ENCODE measurements at places on chromosomes 13 and 19.

GRCh38 chr13:20789665-20790064 is 15.9 kb upstream of the EEF1AKMT1 start:
- DNase-seq: no peak

DNA sequence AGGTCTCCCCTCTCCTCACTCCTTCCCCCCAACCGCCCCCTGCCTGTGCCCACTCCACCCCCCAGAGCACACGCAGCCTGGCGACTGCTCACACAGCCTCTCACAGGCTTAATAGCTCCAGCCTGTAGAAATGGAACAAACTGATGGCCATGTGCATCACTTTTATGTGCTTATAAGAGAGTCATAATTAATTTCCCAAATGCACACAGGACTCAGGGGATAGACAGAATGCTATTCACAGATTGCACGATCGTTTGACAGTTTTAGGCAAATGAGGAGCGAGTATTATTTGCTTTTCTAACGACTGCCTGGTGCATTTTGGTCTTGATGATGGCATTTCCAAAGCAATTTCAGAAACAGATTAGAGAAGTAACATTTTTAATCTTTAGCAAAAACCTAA is 97.7 kb upstream of the VSTM2B start:
- no peak for DNase-seq

DNA sequence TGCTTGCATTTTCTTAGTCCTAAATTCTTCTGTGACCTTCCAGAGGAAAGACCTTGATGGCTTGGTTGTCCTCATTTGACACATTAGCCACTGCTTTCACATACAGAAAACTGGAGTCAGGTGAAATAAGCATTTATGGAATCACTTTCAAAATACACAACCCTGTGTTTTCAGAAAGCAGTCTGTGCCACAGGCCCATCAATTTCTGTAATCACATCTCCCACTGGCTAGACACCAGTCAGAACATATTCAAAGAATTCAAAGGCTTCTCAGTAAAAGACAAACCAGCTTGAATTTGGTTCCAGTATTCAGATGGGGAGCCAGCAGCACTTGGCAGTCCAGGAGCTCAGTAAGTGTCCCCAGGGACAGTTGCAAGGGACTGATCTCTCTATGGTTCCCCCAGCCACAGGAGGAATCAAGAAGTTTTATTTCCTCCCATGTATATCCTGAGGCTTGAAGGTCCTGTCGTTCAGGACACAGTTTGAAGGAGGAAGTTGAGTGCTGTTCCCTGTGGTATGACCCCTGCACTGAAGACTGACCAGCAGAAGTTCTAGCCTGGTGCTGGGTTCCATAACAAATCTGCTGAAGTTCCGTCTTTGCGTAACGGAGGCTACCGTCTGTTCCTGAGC is 214.3 kb downstream of the FOXO1 start:
- DNase-seq: no peak

- no peak for DNase-seq
These were observed 5.3 kb downstream of the KANK3 start for GRCh38 chr19:8337728-8338127.

DNA sequence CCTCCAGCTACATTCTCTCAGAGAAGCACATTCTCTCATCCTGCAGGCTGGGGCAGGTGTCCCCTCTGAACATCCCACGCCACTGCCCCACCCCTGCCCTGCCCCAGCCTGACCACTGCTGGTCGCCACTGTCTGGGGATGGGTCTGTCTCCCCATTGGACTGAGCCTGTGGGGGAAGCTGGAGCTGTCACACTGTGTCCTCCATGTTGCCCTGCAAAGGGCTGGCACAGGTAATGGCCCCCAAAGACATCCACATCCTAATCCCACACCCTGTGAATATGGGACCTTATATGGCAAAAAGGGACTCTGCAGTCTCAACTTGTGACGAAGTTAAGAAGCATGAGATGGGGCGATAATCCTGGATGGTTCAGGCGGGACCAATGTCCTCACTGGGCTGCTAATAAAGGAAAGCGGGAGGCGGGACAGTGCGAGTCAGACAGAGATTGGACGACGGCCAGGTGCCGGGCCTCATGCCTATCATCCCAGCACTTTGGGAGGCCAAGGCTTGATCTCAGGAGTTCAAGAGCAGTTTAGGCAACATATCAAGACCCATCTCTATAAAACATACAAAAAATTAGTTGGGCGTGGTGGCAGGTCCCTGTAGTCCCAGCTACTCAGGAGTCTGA is 9.1 kb downstream of the AP2S1 start:
- DNase-seq: no peak

DNA sequence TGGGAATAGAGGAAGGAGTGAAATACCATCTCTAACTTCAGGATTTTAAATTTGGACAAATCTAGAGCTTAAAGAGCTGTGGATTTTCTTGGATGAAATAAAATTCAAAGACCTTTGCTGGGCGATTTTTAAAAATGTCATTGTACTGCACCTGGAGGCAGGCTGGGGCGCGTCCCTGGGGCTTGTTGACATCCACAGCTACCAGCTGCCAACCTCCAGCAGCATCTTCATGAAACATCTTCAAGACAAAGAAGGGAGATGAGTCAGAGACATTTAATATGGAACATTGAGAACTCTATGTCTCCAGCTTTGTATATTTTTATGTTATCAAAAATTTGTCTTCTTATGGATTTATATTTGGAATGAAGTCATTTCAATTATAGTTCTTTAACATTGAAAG is 132.5 kb downstream of the NALCN start:
- no peak for DNase-seq

DNA sequence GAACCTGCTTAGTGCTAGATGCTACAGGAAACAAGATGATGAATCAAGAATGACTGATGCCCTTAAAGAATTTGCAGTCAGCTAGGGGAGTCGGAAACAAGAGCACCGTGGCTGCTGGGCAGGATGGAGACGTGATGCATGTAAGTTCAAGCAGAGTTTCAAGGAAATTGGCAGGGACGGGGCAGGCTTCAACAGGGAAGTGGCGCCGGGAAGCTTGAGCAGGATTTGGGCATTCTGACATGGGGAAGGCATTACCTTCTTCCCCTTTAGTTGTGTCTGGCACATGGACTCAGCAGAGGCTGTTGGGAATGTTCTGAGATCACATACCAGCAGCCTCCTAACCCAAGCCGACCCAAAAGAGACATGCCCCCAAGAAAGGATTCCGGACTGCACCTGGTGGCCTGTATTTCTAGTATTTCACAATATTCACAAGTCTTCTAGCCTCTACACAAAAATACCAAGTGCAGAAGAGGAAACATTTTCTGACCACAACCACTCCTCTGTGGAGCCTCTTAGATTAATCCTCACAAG is 138.2 kb downstream of the CRYL1 start:
- DNase-seq: no peak

GRCh38 chr13:33453936-33454335 is 168.4 kb upstream of the STARD13 start:
- DNase-seq: no peak

DNA sequence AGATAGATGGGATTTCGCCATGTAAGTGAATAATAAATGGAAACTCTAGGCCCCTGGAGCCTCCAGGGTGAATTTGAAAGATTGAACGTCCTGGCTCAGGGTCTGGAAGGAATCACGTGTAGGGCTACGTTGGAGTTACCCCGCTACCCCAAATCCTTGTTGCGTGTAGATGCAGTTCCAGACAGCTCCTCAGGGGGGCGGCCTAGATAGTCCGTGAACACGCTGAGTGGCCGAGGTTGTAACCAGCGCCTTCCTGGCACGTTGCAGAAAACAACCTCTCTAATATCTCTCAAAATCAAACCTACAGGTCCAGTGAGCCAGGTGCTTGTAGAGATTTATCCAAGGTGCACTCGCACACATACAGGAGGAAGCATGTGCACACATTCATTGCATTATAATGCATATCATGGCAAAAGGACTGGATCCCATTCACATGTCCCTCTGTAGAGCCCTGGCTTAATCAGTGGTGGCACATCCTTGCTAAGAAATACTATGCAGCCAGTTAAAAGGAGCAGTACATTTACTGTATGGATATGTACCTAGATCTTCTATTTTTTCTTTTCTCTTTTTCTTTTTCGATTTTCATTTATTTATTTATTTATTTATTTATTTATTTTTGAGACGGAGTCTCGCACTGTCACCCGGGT is 2.5 kb upstream of the KEAP1 start:
- DNase-seq: peak; percentile 76

DNA sequence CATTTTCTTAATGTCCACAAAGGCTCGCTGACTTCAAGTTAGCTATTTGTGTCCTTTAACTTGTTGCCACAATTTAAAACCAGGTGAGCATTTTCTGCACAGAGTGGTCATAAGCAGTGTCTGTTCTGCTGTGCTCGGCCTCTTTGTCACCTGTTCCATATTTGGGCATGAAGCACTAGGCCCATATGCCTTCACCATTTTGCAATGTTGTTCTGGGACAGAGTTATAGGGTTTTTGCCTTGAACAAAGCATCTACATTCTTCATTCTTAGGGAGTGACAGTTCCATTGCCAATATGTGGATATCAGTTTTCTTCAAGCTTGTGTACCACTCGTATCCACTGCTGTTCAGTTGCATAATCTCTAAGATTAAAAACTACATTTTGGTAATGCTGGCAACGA is 56.1 kb downstream of the LRCH1 start:
- DNase-seq: no peak

DNA sequence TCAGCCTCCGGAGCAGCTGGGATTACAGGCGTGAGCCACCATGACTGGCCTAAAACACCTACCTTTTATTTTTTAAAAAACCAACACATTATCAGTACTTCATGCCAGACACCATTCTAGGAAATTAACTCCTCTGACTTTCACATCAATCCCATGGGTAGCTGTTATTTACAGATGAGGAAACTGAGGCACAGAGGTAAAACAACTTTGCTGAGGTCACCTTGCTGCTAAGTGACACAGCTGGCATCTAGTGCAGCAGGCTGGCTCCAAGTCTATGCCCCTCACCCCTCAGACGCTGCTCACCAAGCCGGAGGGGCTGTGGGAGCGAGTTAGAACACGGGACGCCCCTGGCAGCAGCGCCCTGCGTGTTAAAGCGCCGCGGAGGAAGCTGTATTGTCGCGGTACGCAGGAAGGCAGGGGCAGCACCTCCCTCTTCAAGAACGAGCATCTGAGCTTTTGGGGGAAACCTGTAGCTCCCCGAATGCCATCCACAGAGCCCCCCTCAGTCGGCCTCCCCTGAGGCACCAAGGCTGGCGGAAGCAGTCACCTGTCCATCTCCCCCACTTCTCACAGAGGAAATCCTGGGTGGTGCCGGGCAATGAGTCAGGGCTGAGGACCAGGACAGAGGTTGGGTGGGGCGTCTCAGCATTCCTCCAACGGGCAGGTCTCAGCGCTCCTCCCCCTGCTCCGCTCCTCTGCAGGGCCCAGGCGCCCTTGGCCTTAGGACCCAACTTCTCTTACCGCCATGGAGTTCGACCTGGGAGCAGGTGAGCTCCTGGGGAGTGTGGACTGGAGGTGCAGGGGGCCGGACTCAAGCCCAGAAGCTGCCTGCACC is at the start of gene C19orf33:
Gene C19orf33, plus strand, starts transcription at position 735 of the 835 bp plus-strand sequence. Its CDS starts 11 bp downstream, at position 746.
- no peak for DNase-seq

DNA sequence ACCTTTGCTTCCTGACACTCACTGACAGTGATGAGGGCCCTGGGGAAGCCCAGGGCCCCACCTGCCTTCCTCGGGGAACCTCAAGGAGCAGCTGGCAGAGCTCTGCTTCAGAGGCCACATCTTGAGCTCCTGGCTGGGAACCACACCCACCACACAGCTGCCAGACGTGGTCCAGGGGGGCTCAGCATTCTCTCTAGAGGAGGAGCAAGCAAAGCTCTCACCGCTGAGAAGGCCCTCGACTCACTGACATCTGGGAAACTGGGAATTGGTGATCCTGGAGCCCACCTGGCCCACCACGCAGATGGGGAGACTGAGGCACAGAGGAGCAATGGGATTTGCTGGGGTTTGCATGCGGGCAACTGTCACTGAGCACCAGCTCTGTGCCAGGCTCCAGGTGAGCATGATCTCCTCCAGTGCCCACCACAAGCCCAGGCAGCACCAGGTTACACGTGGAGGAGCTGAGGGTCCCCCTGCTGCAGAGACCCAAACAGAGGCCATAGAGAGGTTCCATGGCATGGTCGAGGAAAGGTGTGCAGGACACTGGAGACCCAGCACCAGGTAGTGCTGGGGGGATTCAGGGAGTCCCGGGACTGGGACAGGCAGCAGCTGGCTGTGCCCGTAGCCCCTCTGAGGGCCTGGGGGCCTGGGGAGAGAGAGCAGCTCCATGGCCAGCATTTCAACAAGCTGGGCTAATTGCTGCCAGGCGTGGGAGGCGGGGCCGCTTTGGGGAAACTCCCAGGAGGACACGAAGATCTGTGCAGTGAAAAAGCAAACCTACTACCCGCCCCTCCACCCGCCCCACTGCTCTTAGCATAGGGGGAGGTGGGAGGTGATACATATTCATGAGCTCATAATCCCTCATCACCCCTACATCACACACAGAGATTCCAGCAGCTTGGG is 33.4 kb downstream of the PEPD start:
- DNase-seq: no peak

DNA sequence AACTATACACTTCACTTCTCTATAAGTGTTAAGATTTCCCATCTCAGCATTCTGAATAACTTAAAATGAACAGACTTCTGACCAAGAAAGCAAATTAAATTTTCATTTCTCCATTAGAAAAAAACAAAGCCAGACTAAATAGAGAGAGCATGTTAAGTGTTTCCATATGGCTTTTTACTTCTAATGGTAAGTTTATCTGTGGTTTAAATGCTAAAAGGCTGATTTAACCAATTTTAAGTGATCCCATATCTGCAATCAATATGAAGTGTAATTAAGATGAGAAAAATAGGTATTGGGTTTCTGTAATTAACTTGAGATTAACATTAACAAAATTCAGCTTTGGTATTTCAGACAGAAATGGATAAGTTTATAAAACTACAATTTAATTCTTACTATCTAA is 107.8 kb downstream of the ELF1 start:
- no peak for DNase-seq
